EH (cell line): ENCODE measurements at places on chromosomes 11 and 22.

- DNase-seq = peak; percentile 93
Measured at GRCh38 chr22:43955040-43955882, at the start of gene SAMM50. TSS of gene SAMM50 (plus strand) at chr22:43955442. CDS start at chr22:43955578, 136 bp downstream.

- DNase-seq = no peak
Measured at GRCh38 chr11:10558288-10558687, 10.2 kb downstream of the LYVE1 start.

- DNase-seq = peak; percentile 58
Measured at GRCh38 chr11:11036848-11037732, 179.2 kb upstream of the ZBED5 start.

- no peak for DNase-seq
Measured at GRCh38 chr22:25154667-25154999, 45.0 kb upstream of the CRYBB3 start.

GRCh38 chr22:31230871-31231621 is 18.9 kb downstream of the LIMK2 start:
- peak; percentile 72 for DNase-seq
